GM12891 (cell line): ENCODE measurements at places on chromosomes 11 and 22.

DNA sequence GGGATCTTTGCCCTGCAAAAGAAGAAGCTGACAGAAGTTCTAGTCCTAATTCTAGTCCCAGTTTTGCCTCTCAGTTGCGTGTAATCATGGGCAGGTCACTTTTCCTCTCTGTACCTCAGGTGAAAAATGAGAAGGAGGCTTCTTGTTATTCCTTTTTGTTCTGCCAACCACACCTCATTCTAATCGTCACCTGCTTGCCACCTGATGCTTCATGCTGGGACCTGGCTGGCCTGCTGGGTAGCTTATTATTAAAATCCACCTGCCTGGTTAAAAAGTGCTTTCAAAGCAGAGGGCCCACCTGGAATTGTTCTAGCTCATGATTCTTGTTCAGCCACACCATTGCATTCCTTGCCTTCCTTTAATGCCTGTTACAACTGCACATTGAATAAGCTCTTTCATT is 8.4 kb upstream of the ALG8 start:
- DNase-seq, result no peak

DNA sequence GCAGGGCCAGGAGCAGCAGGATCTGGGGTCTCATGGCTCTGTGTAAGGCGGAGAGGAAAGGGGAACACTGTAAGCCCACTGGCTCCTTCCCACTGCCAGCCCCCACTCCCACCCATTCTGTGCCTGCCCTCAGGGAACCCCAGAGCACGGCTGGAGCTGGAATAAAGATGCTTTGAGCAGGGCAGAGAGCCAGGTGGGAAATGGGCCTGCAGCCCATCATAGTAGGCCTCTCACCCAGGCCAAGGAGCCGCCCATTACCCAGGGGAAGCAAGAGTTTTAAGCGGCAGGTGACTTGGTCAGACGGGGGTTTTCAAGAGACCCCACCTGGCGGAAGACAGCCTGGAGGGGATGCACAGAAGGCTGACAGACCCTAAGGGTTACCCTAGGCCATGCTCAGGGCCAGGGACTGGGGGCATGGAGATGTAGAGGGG is 4.6 kb downstream of the LRRC32 start:
- DNase-seq, result no peak

DNA sequence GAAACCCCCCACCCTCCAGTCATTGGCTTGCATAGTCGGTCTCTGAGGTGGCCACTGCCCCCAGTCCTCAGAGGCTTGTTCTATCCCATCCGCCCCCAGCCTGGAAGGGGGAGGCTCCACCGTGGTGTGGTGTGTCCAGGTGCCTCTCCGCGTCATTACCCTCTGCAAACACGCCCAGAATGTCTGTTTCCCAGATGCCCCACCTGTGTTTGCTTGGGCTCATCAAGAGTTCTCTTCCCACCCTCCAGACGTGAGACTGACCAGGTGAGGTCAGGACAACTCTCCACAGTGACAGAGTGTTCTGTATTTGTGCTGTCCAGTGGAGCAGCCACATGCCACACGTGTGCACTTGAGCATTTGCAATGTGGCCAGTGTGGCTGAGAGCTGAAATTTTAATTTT is 24.9 kb downstream of the LRRC10B start:
- no peak for DNase-seq

DNA sequence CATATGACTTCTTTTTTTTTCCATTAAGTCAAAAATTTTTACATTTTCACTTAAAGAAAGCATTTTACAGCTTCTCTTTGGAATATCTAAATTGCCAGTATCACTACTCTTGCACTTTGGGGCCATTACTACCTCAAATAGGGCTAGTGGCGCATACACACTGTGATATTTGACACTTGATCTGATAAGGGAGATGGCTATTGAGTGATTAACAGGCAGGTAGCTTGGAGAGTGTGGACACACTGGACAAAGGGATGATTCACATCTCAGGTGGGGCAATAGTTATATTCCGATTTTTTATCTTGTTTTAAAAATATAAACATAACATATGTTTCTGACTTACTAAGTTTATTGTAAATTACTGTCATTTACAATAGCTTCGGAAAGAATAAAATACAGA is 2219.9 kb downstream of the LRRC4C start:
- DNase-seq, result no peak

GRCh38 chr11:42397483-42397882 is 914.3 kb upstream of the API5 start:
- no peak for DNase-seq

- no peak for DNase-seq
These were observed 4.7 kb upstream of the DGAT2 start for GRCh38 chr11:75763846-75764245.

- no peak for DNase-seq
These were observed 627 bp downstream of the GTF2H1 start for GRCh38 chr11:18322818-18323570.

GRCh38 chr22:19809741-19810140 is 44.9 kb downstream of the GNB1L start:
- no peak for DNase-seq

GRCh38 chr11:62931499-62932278 is 10.5 kb upstream of the CHRM1 start:
- no peak for DNase-seq

DNA sequence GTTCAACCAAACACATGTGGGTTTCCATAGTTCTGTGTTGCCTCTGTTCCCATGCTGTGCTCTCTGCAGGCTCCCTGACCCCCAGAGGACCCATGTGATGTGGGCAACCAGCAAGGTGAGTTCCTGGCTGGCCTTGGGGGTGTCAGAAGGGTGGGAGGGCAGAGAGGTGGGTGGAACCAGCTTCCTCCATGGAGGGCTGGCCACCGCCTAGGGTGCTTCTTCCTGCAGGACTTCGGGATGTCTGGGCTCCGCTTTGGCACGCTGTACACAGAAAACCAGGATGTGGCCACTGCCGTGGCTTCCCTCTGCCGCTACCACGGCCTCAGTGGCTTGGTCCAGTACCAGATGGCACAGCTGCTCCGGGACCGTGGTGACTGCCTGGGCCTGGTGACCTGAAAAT is 14.5 kb upstream of the EXT2 start:
- no peak for DNase-seq

- no peak for DNase-seq
These were observed 9.9 kb downstream of the ADAMTS15 start for GRCh38 chr11:130458410-130458729.

DNA sequence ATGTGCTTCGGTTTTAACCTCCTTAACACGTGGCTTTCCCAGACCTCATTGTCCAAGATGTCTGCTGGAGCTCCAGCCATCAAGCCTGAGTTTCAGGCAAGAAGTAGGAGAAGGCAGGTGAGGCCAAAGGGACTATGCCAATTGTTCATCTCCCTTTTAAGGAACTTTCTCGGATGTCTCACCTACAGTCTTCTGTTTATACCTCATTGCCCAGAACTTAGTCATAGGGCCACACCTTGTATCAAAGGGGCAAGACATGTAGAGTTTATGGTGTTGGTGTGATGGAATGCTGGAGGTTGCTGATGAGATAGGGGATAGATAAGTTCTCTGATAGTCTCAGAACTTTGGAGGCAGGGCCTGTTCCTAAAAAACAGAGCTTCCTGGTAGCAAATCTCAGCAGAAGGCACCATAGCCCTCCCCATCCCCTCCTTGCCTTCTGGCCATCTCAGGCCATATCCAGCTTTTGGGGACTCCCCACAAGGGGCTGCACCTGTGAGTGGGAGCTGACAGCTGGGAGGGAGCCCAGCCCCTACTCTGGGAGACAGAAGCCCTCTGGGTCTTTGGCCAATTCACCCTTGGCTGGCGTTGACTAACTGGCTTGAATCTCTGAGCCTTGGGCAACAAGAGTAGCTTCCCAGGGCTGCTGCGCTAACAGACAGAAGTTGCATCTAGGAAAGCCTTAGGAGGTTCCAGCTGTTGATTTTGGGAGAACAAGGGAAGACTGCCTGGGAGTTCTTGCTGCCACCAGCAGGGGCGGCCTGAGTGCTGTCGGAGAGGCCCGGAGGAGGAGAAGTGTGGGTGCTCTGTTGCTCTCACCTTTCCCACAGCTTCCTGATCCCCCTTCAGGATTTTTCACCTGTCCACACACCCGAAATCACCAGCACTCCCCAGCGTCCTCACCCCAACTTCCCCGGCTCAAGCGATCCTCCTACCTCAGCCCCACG is 149.8 kb upstream of the THY1 start:
- no peak for DNase-seq

DNA sequence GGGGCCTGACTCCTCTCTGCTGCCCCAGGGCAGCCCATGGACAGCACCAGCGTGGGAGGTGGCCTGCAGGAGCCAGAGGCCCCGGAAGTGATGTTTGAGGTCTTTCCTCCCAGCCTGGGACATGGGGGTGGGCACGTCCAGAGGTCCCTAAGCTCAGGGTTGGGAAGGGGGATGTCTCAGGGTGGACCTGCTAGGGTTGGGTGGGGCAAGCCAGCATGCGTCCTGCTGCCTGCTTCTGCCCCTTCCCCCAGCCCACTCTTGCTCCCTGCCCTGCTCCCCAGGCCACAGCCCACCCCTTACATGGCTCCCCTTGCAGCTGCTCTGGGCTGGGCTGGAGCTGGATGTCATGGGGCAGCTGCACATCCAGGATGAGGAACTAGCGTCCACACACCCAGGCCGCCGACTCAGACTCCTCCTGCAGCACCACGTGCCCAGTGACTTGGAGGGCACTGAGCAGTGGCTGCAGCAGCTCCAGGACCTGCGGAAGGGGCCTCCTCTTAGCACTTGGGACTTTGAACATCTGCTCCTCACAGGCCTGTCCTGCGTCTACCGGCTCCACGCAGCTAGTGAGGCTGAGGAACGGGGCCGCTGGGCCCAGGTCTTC is 1.3 kb downstream of the FAM180B start:
- DNase-seq, result no peak
